ENCODE measurements at places on chromosomes 1 and 21.

DNA sequence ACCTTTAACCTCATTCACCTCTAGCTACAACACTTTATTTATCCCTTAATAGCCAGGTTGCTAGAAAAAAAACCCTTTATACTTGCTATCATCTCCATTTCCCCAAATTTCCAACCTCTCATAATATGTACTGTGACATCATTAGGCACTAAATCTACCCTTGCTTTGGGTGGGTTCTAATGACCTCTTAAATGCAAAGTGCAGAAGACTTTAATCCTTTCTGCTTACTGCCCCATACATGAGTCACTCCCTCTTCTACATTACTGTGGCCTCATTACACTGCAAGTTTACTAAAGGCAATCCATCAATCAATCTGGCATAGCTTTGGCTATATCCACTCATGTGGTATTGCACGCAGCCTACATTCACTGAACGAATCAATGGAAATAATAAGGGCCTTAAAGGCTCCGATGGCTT is 353.3 kb downstream of the SMYD3 start:
- DNase-seq, result no peak

DNA sequence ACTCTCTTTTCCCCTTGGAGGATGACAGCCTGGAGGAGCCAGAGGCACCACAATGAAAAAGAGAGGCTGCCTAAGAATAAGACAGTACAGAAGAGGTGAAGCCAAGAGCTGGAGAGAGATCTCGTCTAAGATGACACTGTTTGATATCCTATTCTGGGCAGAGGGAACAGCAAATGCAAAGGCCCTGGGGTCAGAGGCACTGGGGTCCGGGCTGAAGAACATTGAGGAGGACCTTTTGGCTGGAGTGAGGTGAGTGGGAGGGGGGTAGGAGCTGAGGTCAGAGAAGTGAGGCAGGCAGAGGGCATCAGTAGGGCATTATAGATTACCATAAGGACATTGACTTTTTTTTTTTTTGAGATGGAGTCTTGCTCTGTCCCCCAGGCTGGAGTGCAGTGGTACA is 19.3 kb upstream of the TMEM51 start:
- DNase-seq, result no peak

- DNase-seq, result no peak
Observed at GRCh38 chr21:42784896-42785451, 94.4 kb downstream of the WDR4 start.

DNA sequence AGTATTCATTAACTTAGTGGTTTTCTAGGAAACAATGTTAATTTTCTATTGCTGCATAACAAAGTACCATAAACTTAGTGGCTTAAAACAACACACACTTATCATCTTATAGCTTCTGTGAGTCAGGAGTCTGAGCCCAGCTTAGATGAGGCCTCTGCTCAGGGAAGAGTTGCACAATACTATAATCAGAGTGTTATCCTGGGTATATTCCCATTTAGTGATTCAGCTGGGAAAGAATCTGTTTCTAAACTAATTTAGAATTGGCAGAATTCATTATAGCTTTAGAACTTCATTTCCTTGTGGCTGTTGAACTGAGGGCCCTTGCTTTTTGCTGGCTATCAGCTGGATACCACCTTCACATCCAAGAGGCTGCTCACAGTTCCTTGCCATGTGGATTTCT is 515.5 kb downstream of the BRINP3 start:
- DNase-seq, result no peak

GRCh38 chr1:233704170-233704897 is 90.4 kb downstream of the KCNK1 start:
- DNase-seq, result no peak

- DNase-seq, result no peak
Observed at GRCh38 chr1:12201352-12202189, 28.3 kb upstream of the VPS13D start.

GRCh38 chr1:219265026-219265515 is 91.4 kb downstream of the LYPLAL1 start:
- no peak for DNase-seq

Data from activated CD8-positive, alpha-beta memory T cell treated with anti-CD3 and anti-CD28 coated beads for 1 hour (primary cell).